ENCODE measurements at places on chromosomes 12 and 14. TPM values are rescaled to one million over a fixed set of nuclear protein-coding genes. Genes with fewer than 3 reads are reported as not detected.

- no peak for DNase-seq
These were observed 64.6 kb downstream of the KIF21A start for GRCh38 chr12:39378341-39378740.

- no peak for DNase-seq
These were observed 199.5 kb downstream of the NUAK1 start for GRCh38 chr12:105939181-105939721.

GRCh38 chr12:19528750-19529149, 89.5 kb downstream of the AEBP2 start:
- DNase-seq = no peak

DNA sequence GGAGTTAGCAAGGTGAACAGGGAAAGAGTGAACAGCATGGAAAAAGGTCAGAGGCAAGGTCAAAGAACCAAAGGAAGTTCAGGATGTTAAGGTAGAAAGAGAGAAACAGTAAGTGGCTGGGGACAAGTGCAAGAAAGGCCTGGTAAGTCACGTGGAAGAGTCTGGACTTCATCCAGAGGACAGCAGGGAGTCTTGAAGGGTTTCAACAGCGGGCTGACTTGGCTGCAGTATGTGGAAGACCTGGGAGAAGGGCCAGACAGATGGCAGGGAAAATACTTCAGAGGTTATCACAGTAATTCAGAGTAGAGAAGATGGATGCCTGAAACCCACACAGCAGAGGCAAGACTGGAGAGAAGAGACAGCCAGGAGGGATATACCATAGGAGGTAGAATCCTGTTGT, 34.0 kb downstream of the CIT start:
- DNase-seq = no peak

- DNase-seq = no peak
These were observed 187.4 kb upstream of the NTF3 start for GRCh38 chr12:5244513-5244972.

DNA sequence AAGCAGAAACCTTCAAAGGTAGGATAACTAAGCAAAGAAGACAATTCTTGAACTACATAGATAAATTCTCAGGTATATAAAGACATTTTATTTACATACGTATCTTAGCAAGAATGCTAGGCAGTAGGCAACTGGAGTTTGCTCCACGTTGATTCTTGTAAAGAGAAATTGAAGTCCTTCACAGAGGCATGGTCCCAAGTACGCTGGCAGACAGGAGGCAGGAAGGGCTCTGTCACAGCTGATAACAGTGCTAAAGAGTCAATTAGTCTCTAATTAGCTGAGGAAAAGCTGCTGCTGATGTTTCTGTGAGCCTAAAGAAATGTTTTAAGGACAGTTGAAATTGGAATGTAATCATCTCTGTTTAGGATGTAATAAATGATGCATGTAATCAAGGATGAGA, 146.8 kb downstream of the METTL25 start:
- no peak for DNase-seq

DNA sequence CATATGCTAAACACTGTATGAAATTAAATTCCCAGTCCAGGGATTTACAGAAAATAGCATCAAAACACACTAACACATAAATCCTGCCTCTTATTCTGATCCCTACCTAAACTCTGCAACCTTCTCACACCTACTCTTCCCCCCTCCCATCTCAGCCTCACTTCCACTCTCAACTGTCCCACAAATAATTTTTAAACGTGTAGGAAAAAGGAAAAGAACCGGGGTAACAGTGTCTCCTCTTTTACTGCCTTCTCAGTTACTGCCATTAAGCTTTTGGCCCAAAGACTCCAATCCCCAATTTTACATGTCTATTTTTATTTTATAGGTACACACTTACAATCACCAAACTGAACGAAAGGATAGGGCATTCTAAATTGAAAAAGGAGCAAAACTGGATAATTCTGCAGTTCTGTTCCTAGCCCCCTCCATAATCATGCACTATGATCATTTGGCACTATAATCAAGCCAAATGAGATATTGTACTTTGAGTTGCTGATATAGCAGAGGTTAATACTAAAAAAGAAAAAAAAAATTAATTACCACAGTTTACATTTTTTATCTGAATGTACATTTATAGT, 2.9 kb downstream of the DUSP16 start:
- no peak for DNase-seq

- DNase-seq = no peak
These were observed 18.3 kb downstream of the PLEK2 start for GRCh38 chr14:67393689-67394088.

- no peak for DNase-seq
These were observed 183.5 kb downstream of the PRKCH start for GRCh38 chr14:61504901-61505300.

DNA sequence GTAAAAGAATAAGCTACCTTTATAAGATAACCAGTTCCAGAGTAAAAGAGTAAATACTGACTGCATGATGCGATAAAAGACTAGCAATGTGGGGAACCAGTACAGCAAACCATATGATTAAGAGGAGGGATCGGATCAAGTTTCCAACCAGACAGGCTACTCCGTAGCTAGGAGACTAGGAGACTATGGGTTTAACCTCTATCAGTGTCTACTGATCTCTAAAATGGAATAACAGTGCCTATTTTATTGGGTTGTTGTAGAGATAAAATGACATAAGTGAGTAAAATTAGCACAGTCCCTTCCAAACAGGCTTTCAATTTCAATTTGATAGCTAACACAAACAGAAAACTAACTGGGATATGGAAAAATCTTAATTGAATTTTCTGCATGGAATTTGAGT, 76.0 kb downstream of the PAWR start:
- DNase-seq = no peak

DNA sequence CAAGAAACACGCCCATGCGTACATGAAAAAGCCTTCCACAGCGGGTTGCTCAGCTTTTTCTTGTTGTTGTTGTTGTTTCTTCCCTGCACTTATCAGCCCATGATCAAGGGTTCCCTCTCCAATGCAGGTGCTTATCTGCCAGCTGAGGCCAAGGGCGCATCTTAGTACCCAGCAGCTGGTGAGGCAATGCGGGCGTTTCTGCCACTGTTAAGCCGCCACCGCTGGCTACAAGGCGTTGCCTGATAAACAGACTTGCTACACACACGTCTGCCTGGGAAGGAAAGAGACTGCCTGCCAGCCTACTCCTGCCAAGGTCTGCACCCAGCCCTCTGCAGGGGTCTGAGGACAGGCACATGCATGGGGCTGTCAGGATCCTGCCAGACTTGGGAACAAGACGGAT, 345.9 kb downstream of the BCL11B start:
- DNase-seq = no peak

DNA sequence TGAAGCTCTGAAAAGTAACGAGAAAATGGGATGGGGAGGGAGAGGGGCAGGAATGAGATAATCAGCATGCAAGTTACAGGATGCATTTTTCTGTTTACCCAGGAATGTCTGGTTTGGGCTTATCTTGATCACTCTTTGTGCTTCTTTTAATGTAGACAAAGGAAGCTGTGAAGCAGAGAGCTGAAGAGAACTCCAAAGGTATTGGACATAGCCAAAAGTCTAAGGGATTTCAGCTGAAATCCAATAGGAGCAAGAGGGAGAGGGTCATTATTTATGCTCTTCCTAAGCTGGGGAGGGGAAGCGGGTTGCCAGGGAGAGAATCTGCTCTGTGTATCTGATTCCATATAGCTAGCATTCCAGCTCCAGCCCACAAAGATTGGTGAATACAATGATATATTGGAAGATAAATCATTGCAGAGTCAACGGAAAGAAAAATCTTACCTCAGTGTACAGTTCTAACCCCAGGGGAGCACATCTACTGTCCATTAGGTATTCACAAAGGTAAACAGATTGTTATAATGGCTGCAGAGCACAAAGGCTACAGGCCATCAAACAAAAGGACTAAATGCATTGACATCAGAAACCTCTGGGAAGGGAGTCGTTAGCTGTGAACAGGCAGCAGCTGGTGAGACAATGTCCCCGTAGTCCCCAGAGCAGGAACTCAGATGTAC, 61.0 kb upstream of the PELI2 start:
- DNase-seq = no peak

GRCh38 chr14:43900173-43900655, 606.9 kb downstream of the FSCB start:
- no peak for DNase-seq

- no peak for DNase-seq
These were observed 12.3 kb downstream of the GTF2A1 start for GRCh38 chr14:81208489-81208888.

GNG2 gene
- 4.1 TPM for total RNA-seq

SLCO1C1 gene
- total RNA-seq = not detected

BAG5 gene
- 37.9 TPM for total RNA-seq

FGF23 gene
- not detected for total RNA-seq

SDSL gene
- 9.1 TPM for total RNA-seq

KRT72 gene
- not detected for total RNA-seq

Measured in kidney epithelial cell (primary cell).